ENCODE measurements at places on chromosomes 1 and 21. TPM values are rescaled to one million over a fixed set of nuclear protein-coding genes. Genes with fewer than 3 reads are reported as not detected.

- DNase-seq, result peak; percentile 11
Measured at GRCh38 chr21:40049031-40049930, 182.0 kb downstream of the PCP4 start.

GRCh38 chr1:5941671-5942070, 50.6 kb downstream of the NPHP4 start:
- DNase-seq, result no peak

DNA sequence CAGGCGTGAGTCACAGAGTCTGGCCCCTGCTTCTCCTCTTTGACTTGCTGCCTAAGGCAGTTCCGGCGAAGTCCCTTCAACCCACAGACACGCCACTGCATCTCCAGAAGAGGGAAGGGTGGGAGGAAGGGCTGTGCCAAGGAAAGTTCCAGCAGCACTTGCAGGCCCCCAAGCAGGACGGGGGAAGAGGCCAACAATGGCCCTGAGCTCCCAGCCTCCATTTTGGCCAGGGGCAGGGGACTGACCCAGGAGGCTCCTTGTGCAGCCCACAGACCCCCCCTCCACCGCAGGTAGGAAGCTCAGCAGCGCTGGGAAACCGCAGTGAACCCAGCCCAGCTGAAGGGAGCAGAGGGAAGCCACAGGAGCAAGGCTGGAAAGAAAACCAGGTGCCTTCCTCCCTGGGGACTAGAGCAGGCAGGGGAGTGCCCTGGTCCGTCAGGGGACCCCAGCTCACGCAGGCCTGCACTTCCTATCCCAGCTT, 35.4 kb downstream of the ACOT7 start:
- DNase-seq, result no peak

DNA sequence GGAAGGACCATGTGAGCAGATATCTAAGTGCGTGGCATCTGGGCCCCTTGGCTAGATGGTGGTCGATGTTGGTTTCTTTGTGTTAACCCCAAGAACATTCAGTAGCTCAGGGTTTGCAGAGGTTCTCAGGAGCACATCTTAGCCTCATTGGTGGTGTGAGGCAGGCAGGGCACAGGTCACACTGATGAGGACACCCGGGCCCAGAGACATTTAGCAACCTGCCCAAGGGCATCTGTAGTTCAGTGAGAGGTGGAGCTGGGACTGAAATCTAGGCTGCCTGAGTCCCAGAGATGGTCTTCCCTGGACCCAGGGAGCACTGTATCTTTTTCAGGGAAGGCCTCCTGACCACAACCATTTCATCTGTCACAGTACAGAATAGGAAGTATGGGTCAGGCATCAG, 859 bp upstream of the SLC5A9 start:
- no peak for DNase-seq

Gene PTPN14
- 42.9 TPM for polyA plus RNA-seq

GRCh38 chr1:161736335-161736969, 13.1 kb upstream of the DUSP12 start:
- no peak for DNase-seq

DNA sequence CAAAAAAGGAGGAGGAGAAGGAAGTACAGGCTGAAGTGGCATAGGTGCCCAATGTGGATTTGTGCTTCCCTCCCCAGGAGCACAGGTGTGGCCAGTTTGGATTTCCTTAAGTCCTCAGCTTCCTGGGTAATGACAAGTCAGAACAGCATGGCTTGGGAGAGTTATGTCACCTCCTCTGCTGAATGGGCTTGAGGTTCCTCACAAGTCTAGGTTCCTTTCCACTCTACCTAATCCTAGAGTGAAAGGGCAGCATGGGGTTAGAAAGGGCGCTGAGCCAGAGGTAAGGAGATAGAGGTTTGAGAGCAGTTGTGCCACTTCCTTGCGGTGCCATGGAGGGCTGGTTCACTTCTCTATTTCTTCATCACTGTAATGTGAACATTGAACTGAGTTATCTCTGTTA, 35.5 kb upstream of the IL20 start:
- no peak for DNase-seq

DNA sequence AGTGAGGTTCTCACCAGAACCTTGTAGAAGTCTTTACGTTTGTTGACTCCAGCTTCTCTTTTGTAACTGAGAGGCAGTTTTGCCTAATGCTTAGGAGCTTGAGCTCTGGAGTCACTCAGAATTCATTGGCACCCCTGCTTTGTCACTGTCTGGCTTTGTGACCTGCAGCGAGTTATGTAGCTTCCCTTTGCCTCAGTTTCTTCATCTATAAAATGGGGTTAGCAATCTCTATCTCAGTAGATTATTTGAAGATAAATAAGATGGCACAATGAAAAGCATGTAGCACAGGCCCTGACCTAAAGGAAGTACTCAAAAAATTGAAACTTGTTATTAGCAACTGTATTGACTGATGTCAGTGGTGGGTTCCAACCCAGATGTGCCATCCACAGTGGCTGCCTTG, 8.1 kb downstream of the DHDDS start:
- DNase-seq, result no peak

All from left renal cortex interstitium (tissue), 4 donors.